SJSA1 (cell line): ENCODE measurements at places on chromosomes 2 and 18. TPM values are rescaled to one million over a fixed set of nuclear protein-coding genes. Genes with fewer than 3 reads are reported as not detected.

Gene MARCHF4
- total RNA-seq: 2.5 and 4.3 TPM in 2 replicates

Gene ARHGAP28
- 0.41 and 1.9 TPM in 2 replicates for total RNA-seq

Gene SERPINB12
- total RNA-seq: not detected in 2 replicates

Gene AMMECR1L
- 15.7 and 18.9 TPM in 2 replicates for total RNA-seq

Gene SEMA4F
- total RNA-seq: 8.1 and 8.3 TPM in 2 replicates

- peaks cover 55% of the 10 kb centered on the region for H3K36me3 ChIP-seq
- peak overlapping the region; percentile 69 for H3K27ac ChIP-seq
- no peak for DNase-seq
- H3K4me3 ChIP-seq: no peak overlapping the region
- peaks cover 36% of the 10 kb centered on the region for H3K4me1 ChIP-seq
These were observed 29.4 kb downstream of the MTERF4 start for GRCh38 chr2:241072553-241073165.

DNA sequence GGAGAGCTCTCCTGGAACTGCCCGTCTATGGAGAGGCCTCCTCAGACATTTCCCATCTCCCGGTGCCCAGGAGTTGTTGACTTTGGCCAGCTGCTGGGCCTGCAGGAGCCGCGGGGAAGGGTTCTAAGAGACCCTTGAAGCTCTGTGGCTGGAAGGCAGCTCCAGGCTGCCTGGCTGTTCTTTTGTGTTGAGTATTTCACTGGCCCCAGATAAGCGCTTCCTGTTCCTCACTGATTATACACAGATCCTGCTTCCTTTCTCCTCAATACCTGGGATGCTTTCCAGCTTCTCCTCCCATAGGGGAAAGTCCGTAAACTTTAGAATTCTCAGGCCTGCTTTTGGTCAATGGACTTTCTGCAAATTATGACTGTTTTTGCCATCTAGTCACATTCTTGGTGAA, 57.8 kb downstream of the TGOLN2 start:
- H3K36me3 ChIP-seq: no peaks in the 10 kb centered on the region
- DNase-seq: no peak
- H3K27ac ChIP-seq: no peak overlapping the region
- H3K27me3 ChIP-seq: no peaks in the 10 kb centered on the region

GRCh38 chr2:207161247-207162123, 4.3 kb downstream of the KLF7 start:
- DNase-seq: no peak
- peaks cover 6% of the 10 kb centered on the region for H3K36me3 ChIP-seq
- H3K27me3 ChIP-seq: no peaks in the 10 kb centered on the region
- peaks cover 58% of the 10 kb centered on the region for H3K4me1 ChIP-seq
- H3K4me3 ChIP-seq: no peak overlapping the region

DNA sequence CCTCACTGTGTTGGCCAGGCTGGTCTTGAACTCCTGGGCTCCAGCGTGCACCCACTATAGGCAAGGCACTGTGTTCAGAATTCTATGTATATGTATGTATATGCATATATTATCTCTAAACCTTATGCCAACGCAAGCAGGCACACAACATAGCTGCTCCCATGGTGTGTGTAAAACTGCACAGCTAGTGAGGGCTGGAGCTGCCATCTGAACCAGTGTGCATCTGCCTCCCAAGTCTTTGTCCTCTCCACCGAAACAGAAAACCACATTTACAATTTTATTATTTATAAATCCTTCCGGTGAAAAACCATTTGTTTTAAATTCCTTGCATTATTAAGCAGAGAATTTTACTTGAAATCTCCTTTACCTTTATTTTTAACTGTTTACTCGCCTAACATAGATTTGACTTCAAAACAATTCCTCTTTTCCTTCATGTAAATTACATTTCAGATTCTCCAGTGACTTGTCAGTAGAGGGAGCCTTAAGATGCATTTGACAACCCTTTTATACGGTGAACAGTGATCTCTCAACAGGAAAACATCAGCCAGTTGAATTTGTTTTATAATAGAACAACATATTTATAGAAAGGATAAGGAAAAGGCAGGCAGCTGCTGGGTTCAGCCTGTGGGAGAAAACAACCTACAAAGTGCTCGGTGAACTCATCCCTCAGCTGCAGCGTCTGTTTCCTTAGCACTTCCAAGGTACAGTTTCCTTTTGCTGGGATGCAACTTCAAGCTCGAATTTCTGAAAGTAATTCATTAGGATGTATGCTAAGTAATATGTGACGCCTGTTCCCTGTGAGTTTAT, 101.2 kb downstream of the MYT1L start:
- no peaks in the 10 kb centered on the region for H3K4me1 ChIP-seq
- peaks cover 2% of the 10 kb centered on the region; the same call in 1 of the 2 replicates for H3K27me3 ChIP-seq
- no peak for DNase-seq
- H3K27ac ChIP-seq: no peak overlapping the region
- H3K4me3 ChIP-seq: no peak overlapping the region

DNA sequence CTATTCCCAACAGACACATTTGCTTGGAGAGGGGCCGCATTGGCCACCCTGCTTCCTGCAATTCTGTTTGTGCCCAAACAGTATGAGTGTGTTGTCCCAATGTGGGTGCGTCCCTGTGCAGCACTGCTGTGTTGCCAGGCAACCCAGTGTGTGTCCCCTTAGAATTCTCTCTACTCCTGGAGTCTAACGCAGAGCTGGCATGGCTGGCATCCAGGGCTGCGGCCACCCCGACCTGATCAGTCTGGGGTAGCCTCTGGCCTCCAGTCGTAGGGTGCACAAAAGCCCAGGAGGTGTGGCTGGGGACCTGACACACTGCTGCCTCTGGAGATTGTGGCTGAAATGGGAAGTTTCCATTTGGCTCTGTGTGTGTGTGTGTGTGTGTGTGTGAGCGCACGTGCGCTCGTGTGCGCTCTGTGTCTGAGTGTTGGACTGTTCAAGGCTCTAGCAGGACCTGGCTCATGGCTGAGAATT, 48.0 kb downstream of the TEX44 start:
- peak; percentile 73 for DNase-seq
- no peaks in the 10 kb centered on the region for H3K27me3 ChIP-seq
- peak overlapping the region; percentile 97 for H3K27ac ChIP-seq

GRCh38 chr2:62300925-62301324, 105.0 kb downstream of the B3GNT2 start:
- no peaks in the 10 kb centered on the region for H3K36me3 ChIP-seq
- no peaks in the 10 kb centered on the region for H3K4me1 ChIP-seq
- no peaks in the 10 kb centered on the region for H3K27me3 ChIP-seq
- no peak overlapping the region for H3K27ac ChIP-seq

- DNase-seq: no peak
- no peaks in the 10 kb centered on the region for H3K36me3 ChIP-seq
- no peak overlapping the region for H3K4me3 ChIP-seq
- no peak overlapping the region for H3K27ac ChIP-seq
These were observed 10.0 kb upstream of the ZNF396 start for GRCh38 chr18:35387152-35387571.

DNA sequence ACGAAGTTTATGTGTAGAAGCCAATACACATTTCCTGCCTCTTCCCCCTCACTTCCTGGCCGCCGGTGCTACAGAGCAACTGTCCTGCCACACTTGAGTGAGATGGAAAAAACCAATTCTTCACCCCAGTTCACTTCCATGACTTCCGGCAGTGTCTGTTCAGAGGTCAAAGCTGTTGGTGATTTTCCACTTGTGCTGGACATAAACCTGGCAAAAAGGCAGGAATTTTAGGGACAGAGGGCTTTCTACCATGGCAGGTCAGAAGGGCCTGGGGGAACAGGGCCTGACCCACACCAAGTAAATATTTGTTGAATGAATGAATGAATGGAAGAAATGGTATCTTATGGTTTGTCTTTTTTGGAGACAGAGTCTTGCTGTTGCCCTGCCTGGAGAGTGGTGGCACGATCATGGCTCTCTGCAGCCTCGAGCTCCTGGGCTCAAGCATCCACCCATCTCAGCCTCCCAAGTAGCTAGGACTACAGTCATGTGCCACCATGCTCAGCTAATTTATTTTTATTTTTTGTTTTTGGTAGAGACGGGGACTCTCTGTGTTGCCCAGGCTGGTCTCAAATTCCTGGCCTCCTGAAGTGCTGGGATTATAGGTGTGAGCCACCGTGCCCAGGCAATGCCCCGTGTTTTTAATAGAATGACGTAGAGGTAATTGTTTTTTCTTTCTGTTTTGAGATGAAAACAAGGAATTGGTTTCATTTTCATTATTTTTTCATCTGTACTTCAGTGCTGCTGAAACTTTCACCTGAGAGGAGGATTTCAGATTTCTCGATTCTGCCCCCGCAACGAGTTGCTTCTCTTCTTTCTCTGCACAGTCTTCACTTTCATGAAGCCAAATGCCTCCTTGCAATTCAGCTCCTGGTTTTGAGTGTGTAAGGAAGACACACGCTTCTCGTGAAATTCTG, 48.0 kb upstream of the LPIN2 start:
- no peak overlapping the region for H3K4me3 ChIP-seq
- no peak overlapping the region for H3K27ac ChIP-seq
- no peaks in the 10 kb centered on the region for H3K36me3 ChIP-seq
- H3K27me3 ChIP-seq: no peaks in the 10 kb centered on the region
- DNase-seq: no peak

- peaks cover 67% of the 10 kb centered on the region for H3K36me3 ChIP-seq
- no peaks in the 10 kb centered on the region for H3K27me3 ChIP-seq
- peak overlapping the region; percentile 96 for H3K27ac ChIP-seq
- no peak overlapping the region for H3K4me3 ChIP-seq
These were observed 111.8 kb downstream of the PXDN start for GRCh38 chr2:1632510-1632909.

DNA sequence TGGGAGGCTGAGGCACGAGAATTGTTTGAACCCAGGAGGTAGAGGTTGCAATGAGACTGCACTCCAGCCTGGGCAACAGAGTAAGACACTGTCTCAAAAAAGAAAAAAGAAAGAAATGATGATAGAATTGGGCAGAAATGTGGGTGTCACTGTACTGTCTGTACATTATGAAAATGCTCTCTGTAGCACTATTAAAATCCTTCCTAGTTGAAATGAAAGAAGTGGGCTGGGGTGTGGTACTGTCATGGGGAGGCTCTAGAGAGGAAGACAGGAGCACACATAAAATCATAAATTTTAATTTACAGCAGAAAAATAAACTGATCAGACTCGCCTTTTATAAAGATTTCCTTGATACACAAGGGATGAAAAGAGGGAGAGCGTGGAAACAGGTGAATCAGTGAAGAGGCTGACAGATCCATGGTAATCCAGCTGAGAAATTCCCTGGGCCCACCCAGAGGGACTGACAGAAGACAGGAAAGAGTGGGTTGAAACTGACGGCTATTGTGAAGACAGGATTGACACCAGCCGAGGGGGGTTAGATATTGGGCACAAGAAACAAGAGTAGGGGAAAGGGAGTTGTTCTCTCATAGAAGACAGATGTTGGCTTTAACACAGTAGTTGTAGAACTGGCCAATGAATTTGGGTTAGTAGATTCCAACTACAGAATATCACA, 96.4 kb upstream of the ATL2 start:
- no peak for DNase-seq
- H3K4me3 ChIP-seq: no peak overlapping the region
- 0 out of 2 replicates have a peak, but pooled peaks cover 2% of the 10 kb centered on the region for H3K27me3 ChIP-seq
- H3K36me3 ChIP-seq: no peaks in the 10 kb centered on the region
- H3K4me1 ChIP-seq: no peaks in the 10 kb centered on the region
- H3K27ac ChIP-seq: no peak overlapping the region

DNA sequence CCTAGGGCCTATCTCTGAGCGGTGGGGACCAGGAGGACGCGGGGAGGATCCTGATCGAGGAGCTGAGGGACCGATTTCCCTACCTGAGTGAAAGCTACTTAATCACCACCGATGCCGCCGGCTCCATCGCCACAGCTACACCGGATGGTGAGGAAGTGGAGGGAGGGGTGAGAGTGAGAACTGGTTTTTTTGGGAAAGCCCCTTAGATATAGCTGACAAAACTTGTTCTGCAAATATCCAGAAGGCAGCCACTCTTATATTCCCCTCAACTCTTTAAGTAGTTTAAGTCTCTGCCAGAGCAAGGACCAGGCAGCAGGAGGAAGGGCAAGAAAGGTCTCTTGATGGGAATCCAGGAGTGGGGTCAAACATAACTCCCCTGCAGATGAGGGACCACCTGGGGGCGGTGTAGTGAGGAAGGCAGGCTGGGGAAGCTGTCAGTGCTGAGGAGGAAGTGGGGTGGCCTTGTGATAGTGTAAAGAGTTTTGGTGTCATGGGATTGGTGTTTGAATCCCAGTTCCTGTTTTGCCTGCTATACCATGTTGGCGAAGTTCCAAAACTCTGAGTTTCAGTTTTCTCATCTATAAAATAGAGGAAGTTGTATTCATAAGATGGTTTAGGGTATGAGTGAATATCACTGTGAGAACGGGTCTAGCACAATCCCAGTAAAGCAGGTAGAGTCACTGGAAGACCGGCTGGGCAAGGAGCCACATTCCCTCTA, 3.4 kb downstream of the NAGK start:
- H3K4me3 ChIP-seq: no peak overlapping the region
- H3K36me3 ChIP-seq: peaks cover 44% of the 10 kb centered on the region
- peaks cover 17% of the 10 kb centered on the region for H3K4me1 ChIP-seq
- DNase-seq: no peak
- no peak overlapping the region for H3K27ac ChIP-seq
- no peaks in the 10 kb centered on the region for H3K27me3 ChIP-seq

DNA sequence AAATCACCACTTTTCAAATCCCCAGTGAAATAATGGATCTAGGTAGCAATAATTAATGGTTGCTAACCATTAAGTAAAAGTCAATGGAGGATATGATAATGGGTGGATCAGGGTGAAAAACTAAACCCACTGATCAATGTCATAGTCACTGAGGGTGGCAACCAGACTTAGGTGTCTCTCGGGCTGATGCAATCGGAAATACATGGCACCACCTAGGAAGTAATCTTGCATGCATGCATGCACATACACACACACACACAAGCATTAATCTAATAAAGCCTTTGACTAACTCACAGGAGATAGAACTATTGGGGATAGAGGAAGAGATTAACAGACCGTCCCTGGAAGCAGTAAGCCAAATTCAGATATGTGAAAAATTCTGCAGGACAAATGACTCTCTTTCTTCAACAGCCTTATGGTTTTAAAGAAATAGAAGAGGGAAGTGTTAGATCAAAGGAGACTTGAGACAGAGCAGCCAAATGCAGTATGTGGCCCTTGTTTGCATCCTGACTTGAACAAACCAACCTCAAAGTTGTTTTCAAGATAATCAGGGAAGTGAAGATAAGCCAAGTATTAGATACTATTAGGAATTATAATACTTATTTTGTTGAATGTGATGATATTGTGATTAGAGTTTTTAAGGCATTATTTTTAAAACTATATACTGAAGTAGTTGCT, 186.0 kb upstream of the RMP24 start:
- no peaks in the 10 kb centered on the region for H3K27me3 ChIP-seq
- no peak for DNase-seq
- H3K36me3 ChIP-seq: no peaks in the 10 kb centered on the region
- no peak overlapping the region for H3K27ac ChIP-seq
- no peak overlapping the region for H3K4me3 ChIP-seq
- no peaks in the 10 kb centered on the region for H3K4me1 ChIP-seq

GRCh38 chr2:149315461-149315860, 14.9 kb upstream of the LYPD6 start:
- DNase-seq: no peak
- H3K4me1 ChIP-seq: 0 out of 2 replicates have a peak, but pooled peaks cover 5% of the 10 kb centered on the region
- H3K27me3 ChIP-seq: no peaks in the 10 kb centered on the region
- H3K36me3 ChIP-seq: no peaks in the 10 kb centered on the region
- H3K27ac ChIP-seq: no peak overlapping the region
- H3K4me3 ChIP-seq: no peak overlapping the region
